ENCODE measurements at places on chromosomes 11 and 22. TPM values are rescaled to one million over a fixed set of nuclear protein-coding genes. Genes with fewer than 3 reads are reported as not detected.

SLC17A6 gene
- total RNA-seq, result not detected

DNA sequence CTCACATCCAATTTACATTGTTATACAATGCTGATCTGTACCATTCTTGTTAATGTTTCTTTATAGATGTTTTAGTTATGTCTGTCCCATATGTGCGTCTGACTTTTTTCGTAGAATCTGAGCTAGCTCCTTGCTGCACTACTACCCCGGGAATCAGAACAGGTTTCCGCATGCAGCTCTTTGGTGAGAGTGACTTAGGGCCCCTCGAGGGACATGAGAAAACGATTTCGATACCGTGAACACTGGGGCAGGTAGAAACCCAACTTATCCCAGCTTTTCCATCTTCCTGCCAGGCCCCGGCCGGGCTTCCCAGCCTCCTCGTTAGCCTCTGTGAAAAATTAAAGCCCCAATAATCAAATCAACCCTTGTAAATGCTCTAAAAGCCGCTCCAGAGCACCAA lies 23.4 kb upstream of the PKNOX2 start:
- DNase-seq, result no peak

- no peak for DNase-seq
Measured at GRCh38 chr11:57598831-57599155, 1.3 kb downstream of the SERPING1 start.

- DNase-seq, result peak; percentile 65
Measured at GRCh38 chr22:46798366-46799350, 36.2 kb downstream of the TBC1D22A start.

- DNase-seq, result no peak
Measured at GRCh38 chr22:49291781-49292180, 535.9 kb downstream of the BRD1 start.

All from activated T-helper 1 cell treated with anti-CD3 and anti-CD28 coated beads, Interleukin-12 subunit alpha, Interleukin-12 subunit beta, Interleukin-2, Interleukin-4 antibody, amounts not matched to agents 30 ng/mL and 10 ng/mL and 1 ng/mL, durations not matched to agents 14 hours and 24 hours and 36 hours (primary cell).